ENCODE measurements at places on chromosomes 5 and 9.

DNA sequence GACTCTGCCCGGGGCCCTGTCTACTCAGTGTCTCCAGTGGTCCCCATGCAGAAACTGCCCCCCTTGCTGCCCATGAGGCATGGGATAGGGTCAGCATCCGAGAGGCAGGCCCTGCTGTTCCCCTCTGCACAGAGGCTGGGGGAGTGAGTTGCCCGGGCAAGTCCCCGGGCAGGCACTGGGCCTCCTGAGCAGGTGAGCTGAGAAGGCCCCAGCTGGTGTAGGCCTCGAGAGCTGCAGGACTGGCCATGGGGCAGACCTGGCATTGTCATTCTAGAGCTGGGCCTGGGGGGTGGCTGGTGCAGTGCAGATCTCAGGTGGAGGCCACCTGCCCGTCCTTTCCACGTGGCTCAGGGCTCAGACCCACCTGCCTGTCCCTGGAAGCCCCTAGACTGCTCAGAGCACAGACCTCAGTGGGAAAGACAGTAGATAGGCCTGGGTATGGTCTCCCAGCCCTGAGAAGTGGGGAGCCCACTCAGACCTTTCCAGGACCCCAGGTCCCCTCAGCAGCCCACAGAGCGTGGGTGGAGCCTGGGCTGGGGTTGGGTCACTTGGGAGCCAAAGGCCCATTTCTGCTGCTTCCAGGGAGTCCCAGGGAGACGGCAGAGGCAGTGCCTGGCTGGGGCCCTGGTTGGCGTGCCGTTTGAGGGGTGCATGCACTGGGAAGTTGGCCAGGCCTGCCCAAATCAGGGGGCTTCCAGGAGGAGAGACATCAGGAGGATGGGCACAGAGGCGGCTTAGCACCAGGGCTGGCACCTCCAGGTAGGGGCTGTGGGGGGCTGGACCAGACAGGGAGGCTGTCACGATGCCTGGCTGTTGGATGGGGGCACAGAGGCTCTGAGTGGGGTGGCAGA is 4.8 kb upstream of the NOTCH1 start:
- no peak for DNase-seq

- no peak for DNase-seq
Observed at GRCh38 chr9:38467404-38467803, 43.1 kb upstream of the IGFBPL1 start.

- DNase-seq = no peak
Observed at GRCh38 chr5:37501152-37501551, 122.0 kb downstream of the WDR70 start.

- DNase-seq = no peak
Observed at GRCh38 chr5:2505217-2505616, 246.3 kb downstream of the IRX2 start.

DNA sequence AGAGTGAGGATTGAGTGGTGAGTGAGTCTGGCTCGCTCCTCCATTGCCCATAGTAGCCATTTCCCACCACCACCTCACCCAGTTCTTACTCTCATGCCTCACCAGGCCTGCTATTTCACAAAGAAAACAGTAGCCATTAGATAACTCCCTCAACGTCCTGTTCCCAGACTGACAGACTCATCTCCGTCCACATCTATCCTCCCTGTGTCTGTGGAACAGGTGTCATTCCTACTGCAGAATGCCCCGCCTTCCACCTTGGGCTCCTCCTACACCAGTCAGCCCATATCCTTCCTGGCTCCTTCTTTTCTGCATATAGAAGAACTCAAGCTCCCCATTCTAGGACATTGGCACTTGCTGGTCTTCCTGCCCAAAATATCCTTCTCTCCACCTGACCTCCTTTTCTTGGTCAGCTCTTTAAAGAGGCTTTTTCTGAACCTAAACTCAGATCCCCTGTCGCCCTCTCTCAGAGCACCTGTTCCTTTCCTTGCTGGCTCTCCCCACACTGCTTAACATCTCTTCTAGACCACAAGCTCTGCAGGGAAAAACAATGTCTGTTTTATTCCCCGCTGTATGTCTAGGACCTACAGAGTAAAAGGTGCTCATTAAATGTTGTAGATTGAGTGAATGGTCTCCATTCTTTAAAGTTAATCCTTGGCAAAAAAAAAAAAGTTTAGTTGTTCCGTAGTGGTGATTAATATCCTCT is 3.2 kb downstream of the TNFAIP8 start:
- no peak for DNase-seq

GRCh38 chr9:15543047-15543813 is 9.6 kb upstream of the CCDC171 start:
- DNase-seq = no peak

- DNase-seq = no peak
Observed at GRCh38 chr5:137572042-137572695, 73.0 kb upstream of the SPOCK1 start.

DNA sequence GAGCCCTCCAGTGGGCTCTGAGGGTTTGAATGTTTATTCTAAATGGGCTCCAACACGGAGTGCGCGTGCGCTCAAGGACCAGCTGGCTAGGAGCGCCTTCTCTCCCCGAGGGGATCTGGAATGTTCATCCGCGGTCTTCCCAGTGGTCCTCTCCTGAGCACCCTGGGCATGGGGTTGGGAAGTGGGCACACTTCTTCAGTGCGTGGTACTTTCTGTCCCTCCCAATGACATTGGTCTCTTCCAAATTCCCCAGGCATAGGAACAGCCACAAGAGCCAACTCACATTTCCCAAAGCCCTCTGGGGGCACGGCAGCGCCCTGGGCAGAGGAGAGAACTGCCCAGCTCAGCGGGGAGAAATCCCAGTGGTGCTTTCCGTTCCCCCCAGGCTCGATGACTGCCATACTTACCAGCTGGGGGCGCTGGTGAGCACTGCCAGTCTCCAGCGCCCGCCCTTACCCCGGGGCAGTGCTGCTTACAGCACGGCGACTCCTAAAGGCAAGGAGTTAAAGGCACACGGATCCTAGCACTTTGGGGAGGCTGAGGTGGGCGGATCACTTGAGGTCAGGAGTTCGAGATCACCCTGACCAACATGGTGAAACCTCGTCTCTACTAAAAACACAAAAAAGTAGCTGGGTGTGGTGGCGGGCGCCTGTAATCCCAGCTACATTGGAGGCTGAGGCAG is 29.9 kb upstream of the OBP2B start:
- DNase-seq = peak; percentile 76

DNA sequence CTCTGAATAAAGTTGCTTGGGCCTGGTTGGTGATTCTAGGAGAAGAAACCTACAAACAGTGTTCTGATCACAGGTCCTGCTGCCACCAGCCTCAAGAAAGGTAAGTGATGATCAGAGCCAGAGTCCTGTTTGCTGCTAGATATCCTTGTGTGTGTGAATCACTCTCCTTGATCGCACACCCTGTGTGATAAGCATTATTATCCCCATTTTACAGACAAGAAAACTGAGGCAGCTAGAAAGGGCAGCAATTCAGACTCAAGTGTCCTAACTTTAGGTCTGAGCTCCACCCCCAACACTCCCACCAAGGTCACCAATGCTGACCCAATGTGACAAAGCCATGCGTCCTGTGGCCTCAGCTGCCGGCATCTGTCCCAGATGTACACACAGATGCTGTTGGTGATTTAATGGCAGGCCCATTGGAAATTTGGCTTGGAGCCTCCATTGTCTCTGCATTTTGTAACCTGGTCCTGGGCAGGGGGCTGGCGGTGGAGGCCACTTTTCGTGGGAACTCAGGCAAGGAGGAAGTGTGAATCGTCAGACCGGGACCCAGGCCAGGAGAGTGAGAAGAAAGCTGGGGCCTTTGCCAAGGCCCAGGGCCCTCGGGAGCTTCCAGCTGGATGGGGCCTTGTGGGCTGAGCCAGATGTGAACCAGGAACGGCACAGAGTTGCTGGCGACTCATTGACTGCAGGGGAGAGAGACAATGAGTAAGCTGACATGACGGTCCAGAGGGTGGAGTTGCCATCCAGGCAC is 29.8 kb upstream of the GGTA1 start:
- no peak for DNase-seq
